ENCODE measurements at places on chromosomes 11 and 22.

DNA sequence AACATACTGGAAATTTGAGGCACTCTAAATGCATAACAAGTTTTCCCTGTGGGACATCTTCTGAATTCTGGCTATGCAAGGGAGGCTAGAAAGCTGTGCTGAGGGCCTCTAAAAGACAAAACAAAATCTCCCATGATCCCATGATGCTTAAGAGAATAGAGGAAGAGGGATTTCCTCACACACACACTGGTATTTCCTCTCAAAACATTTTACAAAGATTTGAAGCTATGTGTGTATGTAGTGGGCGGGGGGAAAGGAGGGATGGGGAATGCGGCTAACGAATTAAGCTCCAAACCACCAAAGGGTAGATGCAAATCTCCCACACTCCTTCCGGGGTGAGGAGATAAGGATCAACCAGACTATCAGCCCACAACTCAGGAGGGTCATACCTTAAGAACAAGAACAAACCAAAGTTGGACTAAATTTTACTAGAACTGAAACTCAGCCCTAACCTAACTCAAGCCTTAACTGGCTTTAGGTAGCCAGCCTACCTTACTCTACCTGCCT is 6.0 kb downstream of the OR2AT4 start:
- no peak for DNase-seq

GRCh38 chr11:4183410-4184057 is 88.9 kb downstream of the RRM1 start:
- DNase-seq: no peak

DNA sequence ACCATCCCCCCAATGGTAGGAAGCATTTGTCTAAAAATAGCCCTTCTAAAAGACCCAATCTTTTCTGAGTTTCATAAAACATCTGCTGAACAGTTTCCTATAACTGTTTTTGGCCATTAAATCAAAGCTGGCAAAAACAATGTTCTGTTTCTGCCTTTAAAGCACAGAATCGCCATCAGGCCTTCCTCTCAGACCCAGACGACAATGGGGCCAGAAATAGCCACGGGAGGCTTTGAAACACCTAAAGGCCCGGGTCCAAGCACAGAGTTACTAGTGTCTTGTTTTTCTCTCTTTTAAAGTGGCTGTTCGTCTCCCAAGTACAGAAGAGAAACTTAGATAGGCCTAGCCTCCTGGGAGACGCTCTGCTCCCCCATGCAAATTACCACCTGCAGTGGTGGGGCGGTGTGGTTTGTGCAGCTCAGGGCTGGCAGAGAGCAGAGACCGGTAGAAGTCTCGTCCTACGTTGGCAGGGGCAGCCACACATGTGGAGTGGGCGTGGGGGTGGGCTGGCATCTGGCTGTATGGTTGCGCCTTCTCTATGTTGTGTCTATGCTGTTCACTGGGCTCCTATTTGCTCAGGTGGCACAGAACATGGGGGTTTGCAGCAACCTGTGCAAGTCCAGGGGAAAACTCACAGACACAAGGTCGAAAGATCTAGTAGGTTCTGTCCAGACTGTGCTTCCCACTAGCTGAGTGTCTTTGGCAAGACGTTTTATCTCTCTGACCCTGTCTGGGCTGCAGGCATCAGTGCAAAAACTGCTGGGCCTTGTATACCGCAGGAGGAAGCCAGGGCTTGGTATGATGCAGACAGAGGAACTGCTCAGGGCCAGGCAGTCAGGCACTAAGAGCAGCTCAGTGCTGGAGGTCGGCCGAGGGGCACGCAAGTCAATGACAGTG is 23.6 kb upstream of the ETS1 start:
- DNase-seq: no peak

GRCh38 chr11:113818426-113818825 is 38.8 kb downstream of the CLDN25 start:
- DNase-seq: peak; percentile 22

GRCh38 chr11:66322732-66323427 is 6.0 kb upstream of the CD248 start:
- DNase-seq: no peak
